CD8-positive, alpha-beta T cell (primary cell): ENCODE measurements at places on chromosomes 11 and 22.

GRCh38 chr11:70654016-70654415 lies 255.7 kb downstream of the CTTN start:
- DNase-seq = no peak

DNA sequence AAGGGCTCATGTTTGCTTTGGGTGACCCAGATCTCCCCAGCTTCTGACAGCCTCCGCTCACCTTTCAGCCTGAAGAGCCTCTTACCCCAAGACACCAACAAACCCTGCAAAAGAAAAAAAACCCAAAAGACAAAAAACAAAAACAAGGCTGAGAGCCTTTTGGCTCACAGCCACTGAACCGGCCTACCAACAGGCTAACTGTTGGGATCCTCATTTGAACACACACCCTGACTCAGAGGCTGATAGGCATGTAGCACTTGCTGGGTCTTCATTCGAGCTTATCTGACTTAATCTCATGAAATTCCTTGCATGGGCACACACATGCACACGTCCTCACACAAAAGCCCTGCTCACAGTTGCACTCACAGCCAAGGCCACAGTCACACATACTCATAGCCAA lies 22.9 kb upstream of the TSKU start:
- DNase-seq = no peak

GRCh38 chr22:45541382-45541979 lies 38.8 kb downstream of the FBLN1 start:
- no peak for DNase-seq

- DNase-seq = no peak
These were observed 211.9 kb downstream of the MYO18B start for GRCh38 chr22:25953919-25954318.

DNA sequence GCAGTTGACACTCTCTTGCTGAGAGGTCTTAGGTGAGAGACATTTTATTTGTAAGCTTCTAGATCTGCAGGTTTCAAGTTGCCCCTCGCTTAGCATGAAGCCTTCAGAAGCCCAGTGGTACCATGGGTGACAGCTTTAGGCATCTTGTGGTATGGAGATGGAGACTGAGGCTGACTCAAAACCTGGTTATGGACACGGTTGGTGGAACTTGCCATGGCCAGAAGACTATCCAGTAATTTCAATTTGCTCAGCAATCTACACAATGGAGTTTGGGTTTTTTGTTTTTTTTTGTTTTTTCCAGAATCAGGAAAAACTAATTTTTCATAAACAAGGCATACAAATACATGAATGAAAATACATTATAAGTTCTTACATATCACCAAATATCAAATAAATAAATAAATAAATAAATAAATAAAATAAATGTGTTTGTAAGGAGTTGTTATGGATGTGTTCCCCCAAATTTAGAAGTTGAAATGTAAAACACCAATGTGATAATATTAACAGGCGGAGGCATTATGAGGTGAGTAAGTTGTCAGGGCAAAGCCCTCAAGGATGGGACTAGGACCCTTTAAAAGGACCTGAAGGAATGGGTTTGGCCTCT lies 22.6 kb downstream of the ETS1 start:
- no peak for DNase-seq

DNA sequence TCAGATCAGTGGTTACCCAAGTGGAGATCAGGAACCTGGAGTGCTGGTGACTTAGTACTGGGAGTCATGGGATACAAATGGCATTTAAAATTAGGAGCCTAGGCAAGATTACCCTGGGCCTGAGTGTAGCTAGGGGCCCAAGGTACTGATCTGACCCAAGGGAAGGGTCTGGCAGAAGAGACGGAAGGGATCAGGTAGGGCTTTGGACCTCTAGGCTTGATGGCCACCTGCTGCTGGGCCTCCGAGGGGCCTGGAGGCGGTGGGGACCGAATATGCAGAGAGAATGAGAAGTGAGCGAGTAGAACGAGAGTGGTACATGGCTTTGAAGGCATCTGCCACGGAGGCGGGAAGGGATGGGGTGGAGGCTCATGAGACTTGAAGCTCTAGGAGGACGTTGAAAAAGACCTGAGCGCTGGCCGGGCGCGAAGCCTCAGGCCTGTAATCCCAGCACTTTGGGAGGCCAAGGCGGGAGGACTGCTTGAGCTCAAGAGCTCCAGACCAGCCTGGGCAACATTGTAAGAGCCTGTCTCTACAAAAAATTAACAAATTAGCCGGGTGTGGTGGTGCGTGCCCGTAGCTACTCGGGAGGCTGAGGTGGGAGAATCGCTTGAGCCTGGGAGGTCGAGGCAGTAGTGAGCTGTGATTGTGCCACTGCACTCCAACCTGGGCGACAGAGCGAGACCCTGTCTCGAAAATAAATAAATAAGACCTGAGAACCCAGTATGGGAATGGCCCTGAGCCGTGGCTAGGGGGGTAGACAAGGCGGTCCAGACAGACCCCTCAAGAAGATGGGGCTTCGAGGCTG lies 563 bp upstream of the PPIL2 start:
- no peak for DNase-seq
